RWPE2 (cell line): ENCODE measurements at places on chromosomes 1 and 21.

DNA sequence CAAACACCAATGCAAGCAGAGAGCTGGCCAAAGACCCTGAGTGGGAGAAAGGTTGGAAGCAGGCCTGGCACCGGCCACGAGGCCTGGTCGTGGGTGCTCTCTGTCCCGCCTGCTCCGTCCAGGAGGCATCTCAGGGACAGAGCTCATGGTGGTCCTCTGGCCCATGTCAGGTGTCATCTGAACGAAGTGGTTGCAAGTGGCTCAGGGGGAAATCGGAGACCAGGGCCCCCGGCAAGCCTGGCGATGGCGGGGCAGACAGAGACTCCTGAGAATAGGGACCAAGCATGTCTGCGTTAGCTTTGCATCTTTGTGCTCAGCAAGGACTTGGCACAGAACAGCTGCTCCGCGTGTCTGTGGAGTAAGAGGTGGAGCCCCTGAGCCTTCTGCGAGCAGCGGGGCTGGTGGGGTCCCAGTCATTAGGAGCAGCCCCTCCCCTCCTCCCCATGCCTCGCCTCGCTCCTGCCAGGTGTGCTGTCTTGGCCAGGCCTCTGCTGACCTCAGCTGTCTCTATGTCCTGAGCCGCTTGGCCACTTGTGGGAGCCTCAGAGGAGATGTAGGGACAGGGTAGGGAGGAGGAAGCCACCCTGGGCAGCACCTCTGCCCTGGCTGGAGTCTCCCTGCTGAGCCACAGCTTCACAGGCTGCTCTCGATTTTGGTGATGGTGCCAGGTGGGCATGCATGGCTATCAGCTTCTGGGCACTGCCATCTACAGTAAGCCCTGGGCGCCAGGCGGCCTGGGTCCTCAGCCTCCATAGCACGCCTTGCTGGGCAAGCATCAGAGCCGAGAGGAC lies 362.9 kb upstream of the VAMP3 start:
- no peak for DNase-seq

DNA sequence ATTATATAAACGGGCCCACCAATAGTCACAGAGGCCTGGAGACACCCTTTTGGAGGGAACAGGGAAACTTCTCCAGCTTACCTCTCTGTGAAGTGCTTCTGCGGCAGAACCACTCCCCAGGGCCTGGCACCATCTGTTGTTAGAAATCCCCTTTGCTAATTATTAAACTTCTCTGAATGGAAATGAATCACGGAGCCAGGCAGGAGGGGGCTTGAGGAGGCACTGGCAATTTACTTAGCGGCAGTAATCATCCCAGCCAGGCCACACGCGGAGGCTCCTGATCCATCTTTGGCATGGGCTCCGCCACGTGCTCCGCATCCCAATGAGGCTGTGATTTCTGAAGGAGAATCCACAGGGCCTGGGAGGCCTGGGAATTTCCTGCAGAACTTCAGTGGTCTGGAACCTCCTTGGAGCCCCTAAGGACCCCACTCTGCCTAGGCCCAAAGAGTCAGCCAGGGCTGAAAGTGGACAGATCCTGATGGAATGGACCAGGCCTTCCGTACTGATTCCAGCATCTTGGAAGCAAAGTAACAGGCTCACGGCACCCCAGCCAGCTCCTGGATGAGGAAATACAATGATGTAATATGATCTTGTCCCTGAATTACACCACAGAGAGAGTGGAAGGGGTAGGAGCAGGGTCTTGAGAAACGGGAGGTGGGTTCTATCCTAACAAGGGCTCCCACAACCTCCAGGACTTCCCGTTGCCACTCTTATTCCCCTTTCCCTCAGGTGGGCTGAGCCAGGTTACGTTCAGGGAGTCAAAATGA lies 62.3 kb downstream of the GRIK3 start:
- no peak for DNase-seq

DNA sequence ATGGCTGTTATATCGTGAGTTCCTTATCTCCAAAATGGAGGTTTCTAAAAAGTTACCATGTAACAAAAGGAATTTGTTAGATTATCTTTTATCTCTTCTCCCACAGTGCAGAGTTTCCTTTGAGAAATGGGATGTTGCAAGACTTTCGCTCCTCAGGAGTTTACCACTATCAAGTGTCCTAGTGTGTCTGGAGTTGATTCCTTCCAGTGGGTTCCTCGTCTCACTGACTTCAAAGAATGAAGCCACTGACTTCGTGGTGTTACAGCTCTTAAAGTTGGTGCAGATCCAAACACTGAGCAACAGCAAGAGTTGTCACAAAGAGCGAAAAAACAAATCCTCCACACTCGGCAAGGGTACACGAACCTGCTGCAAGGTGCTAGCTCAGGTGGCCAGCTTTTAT lies 37.0 kb downstream of the SPAG17 start:
- no peak for DNase-seq

- DNase-seq = no peak
Measured at GRCh38 chr1:213680677-213681325, 307.0 kb upstream of the PROX1 start.
